Effector memory CD4-positive, alpha-beta T cell (primary cell): ENCODE measurements at places on chromosomes 11 and 22.
A peak's percentile ranks its signal among the peaks of the same experiment; 100 is the strongest.

DNA sequence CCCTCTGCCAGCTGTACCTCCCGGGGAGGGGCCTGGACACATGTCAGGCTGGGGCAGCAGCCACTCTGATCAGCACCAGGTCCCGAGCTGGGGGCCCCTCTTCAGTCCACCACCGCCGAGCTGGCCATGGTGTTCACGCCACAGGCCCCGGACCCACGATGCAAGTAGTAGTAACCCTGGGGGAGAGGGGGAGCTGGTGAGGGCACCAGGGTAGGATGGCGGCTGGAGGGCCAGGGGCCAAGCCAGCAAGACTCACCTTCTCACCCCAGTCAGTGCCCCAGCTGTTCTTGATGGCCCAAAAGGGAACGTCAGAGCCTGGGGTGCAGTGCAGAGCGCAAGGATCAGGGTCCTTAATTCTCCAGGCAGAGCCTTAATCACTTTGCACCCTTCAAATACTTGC is 4.6 kb downstream of the CTSF start:
- no peak for DNase-seq

DNA sequence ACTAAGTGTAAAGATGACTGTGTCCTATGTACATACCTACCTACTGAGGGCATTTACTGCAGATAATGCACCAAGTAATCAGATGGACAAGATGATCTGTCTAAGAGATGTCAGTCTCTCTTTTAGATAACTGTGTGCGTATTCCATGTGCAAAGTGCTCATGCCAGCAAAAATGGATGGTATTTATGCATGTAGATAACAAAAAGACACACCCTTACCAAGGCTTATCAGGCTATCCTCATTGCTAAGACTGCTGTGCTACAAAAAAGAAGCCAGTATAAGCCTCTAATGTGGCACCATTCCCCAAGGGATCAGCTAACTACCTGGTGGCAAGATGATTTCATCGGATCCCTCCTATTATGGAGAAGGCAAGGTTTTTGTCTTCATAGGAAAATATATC is 34.3 kb upstream of the CD44 start:
- no peak for DNase-seq

GRCh38 chr11:74437441-74438042 is 29.8 kb downstream of the KCNE3 start:
- DNase-seq, result no peak

- DNase-seq, result no peak
Measured at GRCh38 chr11:44443836-44444769, 121.4 kb upstream of the CD82 start.

- DNase-seq, result no peak
Measured at GRCh38 chr11:122099374-122100036, 16.5 kb downstream of the BLID start.

DNA sequence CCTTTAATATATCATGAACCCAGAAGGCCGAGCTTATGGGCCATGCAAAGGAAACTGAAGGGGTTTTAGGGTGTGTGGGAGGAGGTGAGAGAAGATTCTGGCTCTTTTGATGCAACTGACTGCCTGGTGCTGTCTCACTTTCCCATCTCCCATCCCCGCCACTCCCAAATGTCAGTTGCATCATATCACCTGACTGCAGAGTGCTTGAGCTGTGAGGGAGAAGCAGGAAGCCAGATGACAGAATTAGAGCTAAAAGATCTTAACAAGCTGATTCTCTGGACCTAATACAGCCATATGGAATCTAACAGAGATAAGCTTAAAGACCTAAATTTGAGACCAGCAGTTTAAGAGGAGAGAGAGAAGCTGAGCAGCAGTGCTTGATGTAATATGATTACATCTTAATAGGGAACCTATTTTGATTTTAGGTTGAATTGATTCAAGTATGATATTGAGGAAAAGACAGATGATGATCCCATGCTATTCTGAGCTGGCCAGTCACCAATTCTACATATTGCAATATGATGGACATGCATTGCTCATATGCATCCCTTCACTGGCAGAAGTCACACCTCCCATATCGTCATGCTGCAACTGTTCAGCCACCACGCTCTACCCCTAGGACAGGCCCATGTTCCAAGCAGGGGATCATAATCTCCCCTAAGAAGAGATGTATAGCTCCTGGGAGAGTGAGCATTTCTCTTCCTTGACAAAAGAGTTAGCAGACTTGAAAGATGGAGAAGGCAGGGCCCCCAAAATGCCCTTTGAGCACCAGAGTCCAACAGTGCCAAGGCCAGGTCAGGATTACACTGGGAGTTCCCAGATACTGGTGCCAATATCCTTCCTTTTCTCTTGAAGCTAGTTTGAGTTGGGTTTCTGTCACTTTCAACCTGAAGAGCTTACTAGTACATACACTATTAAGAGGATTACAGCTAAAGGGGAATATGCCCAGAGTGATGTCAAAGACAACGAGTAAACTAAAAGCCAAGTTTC is 44.9 kb downstream of the PLEKHA7 start:
- no peak for DNase-seq

- no peak for DNase-seq
Measured at GRCh38 chr11:16805938-16806337, 67.5 kb downstream of the C11orf58 start.

DNA sequence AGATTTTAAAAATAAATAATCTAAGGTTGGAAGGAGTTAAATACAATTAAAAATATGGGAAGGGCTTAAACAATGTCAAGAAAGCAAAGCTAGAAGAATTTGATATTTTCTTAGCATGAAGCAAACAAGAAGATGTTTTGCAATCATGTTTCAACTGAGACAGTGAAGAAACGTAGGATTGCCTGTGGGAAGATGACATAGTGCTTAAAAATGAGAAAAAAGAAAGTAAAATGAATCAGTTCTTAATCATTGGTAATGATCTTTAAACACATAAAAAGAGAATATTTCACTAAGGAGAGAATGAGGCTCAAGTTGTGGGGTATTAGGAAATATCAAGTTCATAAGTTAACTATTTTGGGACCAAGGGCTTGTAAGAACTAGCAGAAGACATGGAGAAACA is 855.0 kb downstream of the METTL15 start:
- no peak for DNase-seq

DNA sequence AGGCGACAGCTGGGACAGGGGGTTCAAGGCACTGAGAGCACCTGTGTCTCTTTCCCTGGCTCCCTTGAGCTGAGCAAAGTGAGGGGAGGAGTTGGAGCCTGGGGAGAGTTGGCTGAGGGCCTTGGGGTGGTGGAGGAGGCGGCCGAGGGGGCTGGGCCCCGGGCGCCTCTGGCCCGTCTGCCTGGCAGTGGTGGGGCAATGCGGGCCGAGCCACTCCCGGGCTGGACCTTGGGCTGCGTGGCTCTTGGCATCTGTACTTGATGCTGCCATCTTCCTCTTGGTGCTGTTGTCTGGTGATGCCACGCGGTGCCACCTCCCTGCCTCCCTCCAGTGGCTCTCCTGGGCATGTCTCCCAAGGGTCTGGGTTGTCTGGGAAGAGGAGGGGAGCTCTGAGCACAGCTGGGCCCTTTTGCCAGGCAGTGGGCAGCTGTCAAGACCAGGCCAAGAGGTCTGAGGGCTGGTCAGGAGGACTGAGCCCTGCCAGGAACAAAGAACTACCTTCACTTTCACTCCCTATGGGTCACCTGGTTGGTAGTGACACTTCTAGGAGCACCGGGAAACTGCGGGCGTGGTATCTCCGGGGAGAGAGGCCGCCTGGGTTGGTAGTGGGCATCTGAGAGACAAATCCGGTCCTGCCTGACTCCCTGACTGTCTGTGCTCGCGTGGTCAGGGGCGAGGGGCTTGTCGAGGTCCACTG is 1.3 kb downstream of the GRIK4 start:
- DNase-seq, result no peak

GRCh38 chr11:33730716-33731115 is 5.5 kb downstream of the CD59 start:
- no peak for DNase-seq

DNA sequence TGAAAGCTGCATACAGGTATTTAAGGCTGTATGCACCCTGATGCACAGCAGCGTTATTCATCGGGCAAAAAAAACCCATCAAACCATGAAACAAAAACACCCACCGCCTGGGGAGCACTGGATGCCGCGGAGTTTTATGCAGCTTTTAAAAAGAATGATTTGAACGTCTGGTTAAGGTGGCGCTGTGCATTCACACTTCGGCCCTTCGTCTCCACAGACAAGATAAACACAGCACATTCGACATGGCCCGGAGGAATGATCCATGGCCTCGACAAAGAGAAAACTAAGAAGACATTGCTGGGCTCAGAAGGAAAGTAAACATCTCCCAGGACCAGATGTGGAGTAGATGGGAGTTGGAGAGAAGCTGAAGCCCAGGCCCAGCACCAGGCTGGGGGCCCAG is 40.8 kb upstream of the GAL start:
- DNase-seq, result no peak

DNA sequence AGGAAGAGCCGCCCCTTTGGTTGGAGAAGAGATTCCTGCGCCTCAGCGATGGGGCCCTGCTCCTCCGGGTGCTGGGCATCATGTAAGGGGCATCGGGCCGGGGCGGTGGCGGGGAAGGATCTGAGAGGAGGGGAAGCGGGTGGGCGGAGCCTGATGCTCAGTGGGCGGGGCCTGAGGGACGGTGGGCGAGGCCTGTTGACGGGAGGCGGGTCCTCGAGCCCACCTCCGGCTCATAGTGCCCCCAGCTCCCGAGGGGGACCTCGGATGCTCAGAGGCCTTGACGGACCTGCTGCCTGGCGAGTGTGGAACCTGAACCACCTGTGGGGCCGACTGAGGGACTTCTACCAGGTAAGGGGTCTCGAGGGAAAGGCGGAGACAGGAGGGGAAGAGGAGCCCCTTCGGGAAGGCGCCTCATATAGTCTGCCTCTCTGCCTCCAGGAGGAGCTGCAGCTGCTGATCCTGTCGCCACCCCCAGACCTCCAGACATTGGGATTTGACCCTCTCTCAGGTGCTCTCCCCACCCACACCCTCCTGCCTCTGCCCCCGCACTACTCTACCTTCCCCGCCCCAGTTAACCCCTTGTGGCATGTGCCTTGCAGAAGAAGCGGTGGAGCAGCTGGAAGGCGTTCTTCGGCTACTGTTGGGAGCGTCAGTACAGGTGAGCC is 799 bp downstream of the CCDC88B start:
- peak; percentile 66 for DNase-seq

- no peak for DNase-seq
Measured at GRCh38 chr11:488579-488978, 18.5 kb downstream of the RNH1 start.

GRCh38 chr22:42754658-42755057 is 34.0 kb upstream of the A4GALT start:
- no peak for DNase-seq

DNA sequence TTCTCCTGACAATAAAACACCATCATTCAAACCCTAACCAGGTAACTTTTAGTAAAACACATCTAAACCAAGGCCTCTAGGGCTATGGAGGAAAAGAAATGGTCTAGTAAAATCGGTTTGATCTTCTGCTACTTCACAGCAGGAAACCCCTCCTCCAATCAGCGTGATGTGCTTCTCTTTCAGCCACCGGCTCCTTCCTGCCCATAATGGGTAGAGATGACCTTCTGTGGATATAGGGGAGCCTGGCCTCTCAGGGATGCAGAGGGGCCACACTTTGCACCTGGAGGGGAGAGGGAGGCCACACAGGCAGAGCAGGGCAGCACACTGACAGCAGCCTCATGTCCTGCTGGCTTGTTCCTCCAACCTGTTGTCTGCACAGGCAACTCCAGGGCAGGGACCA is 6.9 kb downstream of the EHD1 start:
- no peak for DNase-seq

GRCh38 chr22:18013947-18014346 is 10.4 kb downstream of the MICAL3 start:
- no peak for DNase-seq

DNA sequence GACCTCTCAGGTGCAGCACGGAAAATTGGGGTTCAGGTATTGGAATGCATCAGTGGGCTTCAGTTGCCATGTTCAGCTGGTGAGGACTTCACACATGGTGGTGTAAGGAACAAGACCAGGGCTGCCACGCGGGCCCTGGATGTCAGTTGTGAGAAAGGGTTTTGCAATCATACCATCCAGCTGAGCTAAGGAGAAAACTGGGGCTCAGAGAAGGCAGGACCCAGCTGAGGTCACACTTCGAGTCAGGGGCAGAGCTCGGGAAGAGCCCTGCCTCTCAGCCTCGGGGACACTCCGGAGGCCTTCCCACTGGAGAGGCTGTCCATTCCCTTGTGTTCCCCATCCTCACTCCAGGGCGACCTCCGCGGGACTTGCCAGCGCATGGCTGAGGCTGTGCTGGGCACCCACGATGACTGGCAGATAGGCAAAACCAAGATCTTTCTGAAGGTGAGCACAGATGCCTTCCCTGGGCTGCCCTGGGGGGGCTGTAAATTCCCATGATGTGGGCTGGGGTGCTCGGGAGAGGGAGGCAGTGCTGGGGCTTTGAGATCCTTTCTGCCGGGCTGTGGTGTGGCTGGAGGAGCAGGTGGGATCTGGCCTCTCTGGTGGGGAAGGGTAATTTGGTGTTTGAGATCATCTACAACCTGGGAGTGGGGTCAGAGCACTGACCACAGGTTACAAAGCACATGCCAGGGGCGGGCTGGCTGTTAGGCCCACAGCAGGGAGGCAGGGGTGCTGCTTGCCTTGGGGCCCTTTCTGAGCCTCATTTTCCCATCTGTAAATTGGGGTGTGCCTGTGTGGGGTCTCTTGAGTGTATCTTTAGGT is 47.2 kb downstream of the MYO7A start:
- no peak for DNase-seq

DNA sequence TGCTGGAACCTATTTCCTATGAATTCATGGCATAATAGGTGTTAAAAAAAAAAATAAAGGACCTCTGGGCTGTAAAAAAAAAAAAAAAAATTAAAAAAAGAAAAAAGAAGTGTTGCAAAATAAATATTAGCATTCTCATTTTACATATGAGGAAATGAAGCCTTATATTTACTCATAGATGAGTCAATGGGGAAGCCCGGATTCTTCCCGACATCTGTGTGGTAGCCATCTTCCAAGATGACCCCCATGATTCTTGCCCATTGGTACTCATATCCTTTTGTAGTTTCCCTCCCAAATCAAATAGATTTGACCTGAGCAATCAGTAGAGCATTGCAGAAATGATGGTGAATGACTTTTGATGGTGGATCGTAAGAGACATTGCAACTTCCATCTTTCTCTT is 3.0 kb upstream of the SWAP70 start:
- DNase-seq, result no peak

GRCh38 chr22:16932577-16932976 is 75.4 kb downstream of the GAB4 start:
- DNase-seq, result no peak

DNA sequence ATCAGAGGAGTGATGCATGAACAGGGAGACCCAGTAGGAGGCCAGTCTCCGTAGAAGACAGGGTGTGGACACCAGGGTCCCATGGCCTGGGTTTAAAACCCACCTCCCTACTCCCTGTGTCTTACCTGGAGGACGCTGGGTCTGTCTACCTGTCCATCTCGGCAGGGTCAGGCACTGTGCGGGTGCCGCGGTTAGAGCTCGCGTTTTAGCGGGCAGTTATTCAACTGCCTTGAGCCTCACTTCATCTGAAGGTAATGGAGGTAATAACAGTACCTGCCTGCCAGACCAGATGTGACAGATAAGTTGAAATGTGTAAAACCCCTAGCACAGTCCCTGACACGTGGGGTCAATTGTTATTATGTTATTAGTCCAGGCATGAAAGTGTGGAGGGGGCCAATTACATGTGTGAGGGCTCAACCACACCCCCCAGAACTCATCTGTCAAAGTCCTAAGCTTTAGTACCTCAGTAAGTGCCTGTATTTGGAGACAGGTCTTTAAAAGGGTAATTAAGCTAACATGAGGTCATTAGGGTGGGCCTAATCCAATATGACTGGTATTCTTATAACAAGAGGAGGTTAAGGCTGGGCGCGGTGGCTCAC is 8.1 kb upstream of the UPK3A start:
- DNase-seq, result no peak
